Non-pigmented ciliary epithelial cell (primary cell): ENCODE measurements at places on chromosomes 2 and 18.

- no peak for DNase-seq
Observed at GRCh38 chr2:150134223-150134857, 353.1 kb downstream of the RND3 start.

DNA sequence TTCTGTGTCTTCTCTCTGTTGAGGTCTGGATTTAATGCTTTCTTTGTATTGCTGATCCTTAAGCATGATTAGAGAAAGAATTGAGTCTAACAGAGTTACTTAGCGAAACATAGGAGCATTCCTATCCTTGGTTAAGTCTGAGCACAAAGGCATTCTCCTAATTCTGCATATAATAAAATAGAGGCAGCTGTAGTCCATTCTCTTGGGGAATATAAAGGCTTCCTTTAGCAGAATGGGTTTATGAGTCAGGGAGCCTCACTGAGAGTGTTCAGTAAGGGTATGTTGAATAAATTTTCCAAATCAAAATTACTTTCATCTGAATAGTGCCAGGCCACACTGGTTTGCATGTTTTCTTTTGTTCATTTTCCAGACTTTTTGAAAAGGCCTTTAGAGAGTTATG, 101.5 kb downstream of the GALNT1 start:
- DNase-seq = no peak

GRCh38 chr18:10386956-10387355, 67.5 kb upstream of the APCDD1 start:
- no peak for DNase-seq

GRCh38 chr18:37930640-37931039, 365.0 kb upstream of the CELF4 start:
- DNase-seq = no peak

DNA sequence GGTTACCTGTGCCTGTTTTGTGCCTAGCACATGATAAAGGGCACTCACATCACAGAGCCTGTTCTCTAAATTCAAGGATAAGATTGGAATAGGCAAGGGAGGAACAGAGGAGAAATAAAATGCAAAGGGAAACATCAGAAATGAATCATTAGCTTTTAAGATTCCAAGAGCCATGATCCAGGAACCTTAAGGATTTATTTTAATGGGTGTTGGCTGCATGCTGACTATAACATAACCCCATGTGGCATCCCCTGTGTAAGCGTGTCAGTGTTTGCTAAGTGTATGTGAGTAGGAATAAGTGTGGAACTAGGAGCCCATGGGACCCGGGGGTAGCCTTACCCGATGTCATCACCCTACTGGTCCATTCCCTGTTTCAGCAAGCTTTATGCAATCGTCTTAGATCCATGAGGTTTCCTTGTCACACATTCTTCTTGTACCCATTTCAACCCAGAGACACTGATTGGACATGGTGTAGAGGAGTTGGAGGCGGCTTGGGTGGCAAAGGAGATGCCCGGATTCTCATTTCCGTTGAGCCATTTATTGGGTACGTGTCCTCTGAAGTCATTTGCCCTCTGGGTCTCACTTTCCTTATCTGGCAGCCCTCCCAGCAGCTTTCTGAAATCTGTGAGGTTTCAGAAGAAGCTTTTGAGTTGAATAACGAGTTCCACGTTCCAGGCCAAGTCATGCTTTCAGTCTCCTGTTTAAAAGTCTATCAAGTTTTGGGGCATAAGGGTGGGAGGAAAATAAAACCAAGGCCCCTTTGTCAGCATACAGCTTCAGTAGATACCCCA, 117.0 kb downstream of the MGAT5 start:
- DNase-seq = no peak
